ENCODE measurements at places on chromosomes 13 and 19. TPM values are rescaled to one million over a fixed set of nuclear protein-coding genes. Genes with fewer than 3 reads are reported as not detected.

FGF22 gene
- 2.8 TPM for total RNA-seq

DNA sequence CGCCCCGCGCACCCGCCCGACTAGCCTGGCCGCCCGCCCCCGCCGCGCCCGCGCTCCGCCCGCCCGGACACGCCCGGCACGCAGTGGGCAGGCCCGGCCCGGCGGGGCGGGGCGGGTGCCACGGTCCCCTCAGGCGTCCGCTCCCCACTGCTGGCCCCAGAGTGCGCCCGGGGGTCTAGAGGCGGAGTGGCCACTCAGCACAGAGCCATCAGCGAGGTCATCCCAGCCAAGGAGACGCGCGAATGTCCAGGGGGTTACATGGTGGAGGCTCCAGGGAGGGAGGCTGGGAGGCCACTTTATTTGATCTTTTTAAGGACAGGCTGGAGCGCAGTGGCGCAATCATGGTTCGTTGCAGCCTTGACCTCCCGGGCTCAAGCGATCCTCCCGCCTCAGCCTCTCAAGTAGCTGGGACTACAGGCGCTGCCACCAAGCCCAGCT, 236 bp upstream of the TINCR start:
- no peak for DNase-seq
- no peak overlapping the region for H3K27ac ChIP-seq
- no peaks in the 10 kb centered on the region for H3K36me3 ChIP-seq
- H3K4me1 ChIP-seq = no peaks in the 10 kb centered on the region

SIGLEC5 gene
- not detected for total RNA-seq

CILP2 gene
- total RNA-seq = 17.0 TPM

IQCN gene
- 0.35 TPM for total RNA-seq

CCDC169 gene
- total RNA-seq = 57.1 TPM

PRSS57 gene
- total RNA-seq = not detected

DNA sequence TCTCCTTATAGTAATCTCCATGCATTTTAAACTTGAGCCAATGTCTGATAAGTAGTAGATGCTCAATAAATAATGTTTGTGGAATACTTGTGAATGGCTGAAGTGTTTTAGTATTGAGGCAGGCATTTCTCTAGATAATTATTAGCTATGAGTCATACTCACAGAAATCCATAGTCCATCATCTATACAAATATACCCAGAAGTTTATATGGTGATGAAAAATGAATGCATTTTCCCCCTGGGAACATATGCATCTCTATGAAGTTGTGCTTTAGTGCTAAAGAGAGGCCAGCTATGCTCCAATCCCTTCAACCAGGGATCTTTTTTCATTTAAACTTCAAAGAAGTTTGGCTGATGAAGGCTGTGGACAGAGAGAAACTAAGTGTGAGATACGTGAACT, 17.2 kb downstream of the MBNL2 start:
- DNase-seq = no peak
- H3K27ac ChIP-seq = no peak overlapping the region
- no peak overlapping the region for H3K4me3 ChIP-seq

KLF5 gene
- 0.66 TPM for total RNA-seq

ZNF682 gene
- 17.4 TPM for total RNA-seq

GRCh38 chr13:33870046-33870668, 52.2 kb downstream of the RFC3 start:
- no peaks in the 10 kb centered on the region for H3K27me3 ChIP-seq
- no peak overlapping the region for H3K27ac ChIP-seq
- no peak overlapping the region for H3K4me3 ChIP-seq
- no peak for DNase-seq

DNA sequence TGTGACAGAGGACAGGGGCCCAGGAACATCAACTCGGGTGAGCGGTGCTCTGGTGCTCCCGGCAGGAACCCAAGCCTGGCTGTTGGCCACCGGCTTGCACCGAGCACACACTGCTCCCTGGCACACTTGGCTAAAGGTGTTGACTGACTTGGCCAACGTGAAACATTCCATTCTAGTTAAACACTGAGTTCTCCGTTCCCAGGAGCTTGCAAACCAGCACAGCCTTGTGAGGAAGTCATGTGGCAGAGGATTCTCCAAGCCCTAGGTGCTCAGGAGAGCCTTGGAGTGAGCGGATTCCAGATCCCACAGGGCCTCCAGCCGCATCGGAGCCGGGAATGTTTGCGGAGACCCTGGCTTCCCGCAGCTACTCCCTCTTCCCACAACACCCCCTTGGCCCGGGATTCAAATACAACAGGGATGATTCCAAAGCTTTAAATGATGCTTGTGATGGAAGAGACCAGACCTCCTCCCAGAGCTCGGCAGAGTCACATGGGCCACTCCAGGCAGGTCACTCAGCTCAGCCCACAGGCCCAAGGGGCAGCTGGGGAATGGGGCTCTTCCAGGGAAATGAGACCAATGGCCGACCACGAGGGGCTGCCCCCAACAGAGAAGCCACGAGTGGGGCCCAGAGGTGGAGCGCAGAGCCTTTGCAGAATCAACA, 2.9 kb downstream of the C13orf46 start:
- no peaks in the 10 kb centered on the region for H3K4me1 ChIP-seq
- no peak overlapping the region for H3K4me3 ChIP-seq
- H3K36me3 ChIP-seq = no peaks in the 10 kb centered on the region
- no peak overlapping the region for H3K27ac ChIP-seq
- H3K27me3 ChIP-seq = no peaks in the 10 kb centered on the region

DNA sequence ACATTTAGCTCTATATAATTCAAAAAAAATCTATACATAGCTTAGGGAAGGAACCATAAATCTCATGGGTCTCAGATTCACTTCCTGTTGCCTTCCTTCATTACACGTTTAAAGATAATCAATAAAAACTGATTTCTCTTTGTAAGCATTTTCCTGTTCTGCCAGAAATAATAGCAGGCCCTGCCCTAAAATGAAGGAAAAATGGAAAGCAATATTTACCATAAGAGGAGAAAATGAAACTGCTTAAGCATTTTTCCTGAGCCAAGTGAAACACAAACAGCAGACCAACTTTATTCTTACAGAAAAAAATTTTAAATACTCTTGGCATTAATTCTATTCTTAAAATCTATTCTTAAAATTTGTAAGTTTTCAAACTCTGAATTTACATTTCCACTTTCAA, 4.0 kb downstream of the LHFPL6 start:
- H3K36me3 ChIP-seq = no peaks in the 10 kb centered on the region
- H3K27ac ChIP-seq = no peak overlapping the region
- no peak overlapping the region for H3K4me3 ChIP-seq
- peaks cover 25% of the 10 kb centered on the region for H3K27me3 ChIP-seq
- peaks cover 10% of the 10 kb centered on the region for H3K4me1 ChIP-seq

- no peak overlapping the region for H3K27ac ChIP-seq
- no peaks in the 10 kb centered on the region for H3K36me3 ChIP-seq
- no peak overlapping the region for H3K4me3 ChIP-seq
- no peaks in the 10 kb centered on the region for H3K4me1 ChIP-seq
- no peaks in the 10 kb centered on the region for H3K27me3 ChIP-seq
These were observed 947.7 kb downstream of the EFNB2 start for GRCh38 chr13:105587786-105588185.

- no peak overlapping the region for H3K4me3 ChIP-seq
- H3K4me1 ChIP-seq = peaks cover 5% of the 10 kb centered on the region
- DNase-seq = no peak
- H3K36me3 ChIP-seq = no peaks in the 10 kb centered on the region
- no peak overlapping the region for H3K27ac ChIP-seq
These were observed 4.0 kb upstream of the KLF16 start for GRCh38 chr19:1867349-1867724.

GPR18 gene
- not detected for total RNA-seq

KLK15 gene
- not detected for total RNA-seq

AP1M2 gene
- 158 TPM for total RNA-seq

STARD13 gene
- total RNA-seq = 2.9 TPM

PRR36 gene
- total RNA-seq = 17.6 TPM

DNA sequence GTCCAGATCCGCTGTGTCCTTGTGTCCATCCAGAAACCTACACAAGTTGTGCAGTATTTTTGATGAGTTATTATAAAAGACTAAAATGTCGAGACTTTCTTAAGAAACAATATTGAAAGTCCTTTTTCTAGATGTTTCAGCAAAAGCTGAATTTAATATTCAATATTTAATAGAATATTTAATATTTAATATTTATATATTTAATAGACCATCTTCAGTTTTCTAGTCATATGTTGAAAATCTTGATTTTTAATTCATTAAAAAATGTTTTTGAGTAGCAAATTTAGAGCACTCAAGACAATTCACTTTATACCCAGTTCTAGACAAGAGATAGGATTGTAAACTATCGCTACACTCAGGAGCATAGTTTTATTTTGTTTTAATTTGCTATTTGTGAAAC, 447.8 kb downstream of the SLITRK5 start:
- H3K4me3 ChIP-seq = no peak overlapping the region
- no peaks in the 10 kb centered on the region for H3K36me3 ChIP-seq
- no peaks in the 10 kb centered on the region for H3K27me3 ChIP-seq
- peaks cover 10% of the 10 kb centered on the region for H3K4me1 ChIP-seq

- peaks cover 10% of the 10 kb centered on the region for H3K36me3 ChIP-seq
- H3K27ac ChIP-seq = no peak overlapping the region
- H3K27me3 ChIP-seq = no peaks in the 10 kb centered on the region
- DNase-seq = no peak
- H3K4me3 ChIP-seq = peak overlapping the region; percentile 54
- H3K4me1 ChIP-seq = peaks cover 8% of the 10 kb centered on the region
These were observed 533 bp upstream of the DCAF15 start for GRCh38 chr19:13951799-13952153.

- no peak overlapping the region for H3K4me3 ChIP-seq
- DNase-seq = peak; percentile 67
- no peaks in the 10 kb centered on the region for H3K4me1 ChIP-seq
- no peaks in the 10 kb centered on the region for H3K36me3 ChIP-seq
- H3K27me3 ChIP-seq = no peaks in the 10 kb centered on the region
These were observed 246.6 kb downstream of the NHLRC3 start for GRCh38 chr13:39284801-39285388.

GRCh38 chr19:33273881-33274662, 28.3 kb downstream of the CEBPA start:
- no peaks in the 10 kb centered on the region for H3K27me3 ChIP-seq
- no peak overlapping the region for H3K4me3 ChIP-seq
- no peaks in the 10 kb centered on the region for H3K36me3 ChIP-seq
- H3K4me1 ChIP-seq = no peaks in the 10 kb centered on the region
- H3K27ac ChIP-seq = no peak overlapping the region

DNA sequence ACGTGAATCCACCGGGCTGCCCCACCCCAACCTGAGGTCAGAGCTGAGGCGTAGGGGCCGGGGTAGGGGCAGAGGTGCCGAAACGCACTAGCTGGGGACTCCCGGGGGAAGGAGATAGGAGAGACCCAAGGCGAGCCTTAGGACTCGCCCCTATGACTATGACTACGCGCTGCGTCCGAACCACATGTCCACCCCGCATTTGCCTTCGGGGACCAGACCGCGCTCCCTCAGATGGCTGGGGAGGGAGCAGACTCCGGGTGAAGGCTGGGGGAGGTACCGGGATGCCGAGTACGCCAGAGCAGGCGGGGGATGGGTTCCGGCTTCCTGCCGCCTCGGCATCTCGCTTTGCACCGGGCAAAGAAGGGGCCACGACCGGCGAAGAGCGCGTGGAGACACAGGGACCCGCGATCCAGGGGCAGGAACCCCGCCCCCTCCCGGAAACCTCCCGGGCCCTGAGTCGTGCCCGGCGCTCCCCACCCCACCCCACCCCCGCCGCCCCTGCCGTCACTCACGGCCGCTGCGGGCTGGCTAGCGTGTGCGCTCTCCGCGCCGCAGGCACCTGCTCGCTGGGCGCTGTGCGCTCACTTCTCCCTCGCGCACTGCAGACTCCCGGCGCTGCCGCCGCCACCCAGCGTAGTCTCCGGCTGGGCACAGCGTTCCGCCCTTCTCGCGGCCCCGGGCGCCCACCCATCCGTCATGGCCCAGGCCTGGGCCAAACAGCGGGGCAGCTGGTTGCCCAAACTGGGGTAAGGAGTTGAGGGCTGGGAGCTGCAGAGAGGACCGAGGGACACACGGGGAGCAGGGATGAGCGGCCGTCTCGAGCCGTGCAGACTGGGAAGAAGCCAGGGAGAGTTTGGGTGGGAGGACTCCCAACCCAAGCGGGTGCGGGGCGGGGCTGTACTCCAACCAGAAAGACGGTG, 622 bp upstream of the VSTM2B start:
- peaks cover 76% of the 10 kb centered on the region for H3K27me3 ChIP-seq
- peak overlapping the region; percentile 84 for H3K4me3 ChIP-seq
- H3K36me3 ChIP-seq = no peaks in the 10 kb centered on the region
- DNase-seq = peak; percentile 80

DNA sequence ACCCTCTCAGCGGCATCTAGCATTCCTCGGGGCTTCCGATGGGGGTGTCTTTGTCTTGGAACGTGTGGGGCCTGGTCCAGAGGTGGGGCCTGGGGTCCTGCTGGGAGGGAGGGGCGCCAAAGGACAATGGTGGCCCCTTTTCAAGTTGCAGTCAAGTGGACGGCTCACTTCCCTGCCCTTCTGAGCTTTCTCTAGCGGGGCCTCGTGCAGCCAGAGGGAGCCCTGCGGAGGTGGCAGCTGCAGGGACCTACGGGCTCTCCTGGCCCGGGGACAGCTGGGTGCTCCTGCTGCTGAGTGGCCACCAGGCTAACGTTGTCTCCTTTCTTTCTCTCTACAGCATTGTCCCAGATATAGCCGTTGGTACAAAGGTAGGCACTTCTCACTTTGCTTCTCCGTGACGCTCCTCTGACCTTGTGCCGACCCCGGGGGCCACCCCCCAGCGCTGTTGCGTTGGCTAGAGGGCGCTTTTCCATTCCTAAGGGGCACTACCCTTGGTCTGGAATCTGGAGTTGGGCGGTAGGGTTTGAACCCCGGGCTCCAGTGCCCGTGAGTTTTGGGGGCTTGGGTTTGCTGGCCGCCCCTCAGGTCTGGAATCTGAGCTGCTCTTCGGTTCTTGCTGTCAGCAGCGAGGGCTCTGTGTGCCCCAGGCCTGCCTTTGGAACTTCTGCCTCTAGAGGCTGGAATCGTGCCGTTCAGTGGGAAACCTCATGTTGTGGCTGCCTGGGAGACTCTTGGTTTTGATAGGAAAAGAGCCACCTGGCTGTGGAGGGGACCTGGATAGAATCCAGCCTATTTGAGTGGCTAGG, 2.0 kb downstream of the PTBP1 start:
- H3K4me1 ChIP-seq = peaks cover 30% of the 10 kb centered on the region
- H3K27ac ChIP-seq = peak overlapping the region; percentile 83
- no peaks in the 10 kb centered on the region for H3K27me3 ChIP-seq
- DNase-seq = peak; percentile 56

- H3K36me3 ChIP-seq = no peaks in the 10 kb centered on the region
- no peak overlapping the region for H3K27ac ChIP-seq
- no peaks in the 10 kb centered on the region for H3K4me1 ChIP-seq
- no peaks in the 10 kb centered on the region for H3K27me3 ChIP-seq
These were observed 24.1 kb downstream of the BLOC1S3 start for GRCh38 chr19:45202637-45203036.

TMEM161A gene
- 59.5 TPM for total RNA-seq

- H3K27ac ChIP-seq = no peak overlapping the region
- H3K36me3 ChIP-seq = no peaks in the 10 kb centered on the region
- H3K4me1 ChIP-seq = no peaks in the 10 kb centered on the region
- no peak for DNase-seq
- H3K27me3 ChIP-seq = no peaks in the 10 kb centered on the region
These were observed 10.7 kb upstream of the FLT1 start for GRCh38 chr13:28505543-28506135.

- no peaks in the 10 kb centered on the region for H3K4me1 ChIP-seq
- H3K27me3 ChIP-seq = no peaks in the 10 kb centered on the region
- no peak overlapping the region for H3K4me3 ChIP-seq
- H3K27ac ChIP-seq = no peak overlapping the region
These were observed 12.5 kb downstream of the SAFB start for GRCh38 chr19:5635427-5635826.

- no peak for DNase-seq
- no peak overlapping the region for H3K4me3 ChIP-seq
- 0 out of 2 replicates have a peak overlapping the region, but pooled peaks have one; percentile 78 for H3K27ac ChIP-seq
- H3K27me3 ChIP-seq = no peaks in the 10 kb centered on the region
- no peaks in the 10 kb centered on the region for H3K36me3 ChIP-seq
These were observed 297.4 kb upstream of the SGCG start for GRCh38 chr13:22883262-22883840.
